MM.1S (cell line): ENCODE measurements at places on chromosomes 11 and 22.

- DNase-seq: peak; percentile 82
Observed at GRCh38 chr22:26589845-26590736, at the start of gene TPST2. TPST2 (minus strand) TSS chr22:26590132; CDS start chr22:26541630, 48,502 bp downstream.

GRCh38 chr11:116903090-116903489 is 65.7 kb upstream of the APOA1 start:
- DNase-seq: no peak

- DNase-seq: no peak
Observed at GRCh38 chr11:15374418-15374817, 259.7 kb downstream of the INSC start.

- no peak for DNase-seq
Observed at GRCh38 chr11:6653097-6653496, 2.5 kb downstream of the DCHS1 start.

DNA sequence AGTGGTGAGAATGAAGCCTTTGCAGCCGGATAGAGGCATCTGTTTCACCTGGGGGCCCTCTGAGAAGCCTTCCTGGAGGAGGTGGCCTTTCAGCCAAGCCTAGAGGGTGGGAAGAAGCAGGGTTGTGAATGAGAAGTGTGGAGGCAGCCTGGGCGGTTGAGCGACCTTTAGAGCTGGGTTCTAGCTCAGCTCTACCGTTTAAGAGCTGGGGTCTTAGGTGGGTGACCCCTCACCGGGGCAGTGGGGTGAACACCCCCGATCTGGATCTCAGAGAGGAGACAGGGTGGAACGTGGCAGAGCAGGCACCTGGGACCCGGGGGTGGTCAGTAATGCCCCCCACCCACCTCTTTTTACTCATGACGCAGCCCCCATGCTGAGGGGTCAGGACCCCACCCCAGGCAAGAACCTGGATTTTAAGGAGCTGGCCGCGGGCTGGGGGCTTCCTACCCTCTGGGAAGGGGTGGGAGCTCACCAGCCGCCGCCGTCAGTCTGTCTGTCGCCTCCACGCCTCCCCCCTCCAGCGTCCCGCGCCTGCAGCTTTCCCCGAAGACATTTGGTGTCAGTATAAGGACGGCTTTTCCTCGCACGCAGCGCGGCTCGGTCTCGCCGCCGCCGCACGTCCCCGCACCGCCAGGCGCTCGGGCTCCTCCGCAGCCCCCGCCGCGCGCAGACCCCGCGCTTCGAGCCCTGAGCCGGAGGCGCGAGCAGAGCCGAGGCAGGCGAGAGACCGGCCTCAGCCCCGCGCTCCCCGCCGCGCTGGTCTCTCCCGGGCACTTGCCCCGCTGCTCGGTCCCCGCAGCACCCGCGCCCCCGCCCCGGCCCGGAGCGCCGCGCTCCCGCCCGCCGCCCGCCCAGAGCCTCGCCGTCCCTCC is 13.3 kb upstream of the CACNA1I start:
- no peak for DNase-seq

DNA sequence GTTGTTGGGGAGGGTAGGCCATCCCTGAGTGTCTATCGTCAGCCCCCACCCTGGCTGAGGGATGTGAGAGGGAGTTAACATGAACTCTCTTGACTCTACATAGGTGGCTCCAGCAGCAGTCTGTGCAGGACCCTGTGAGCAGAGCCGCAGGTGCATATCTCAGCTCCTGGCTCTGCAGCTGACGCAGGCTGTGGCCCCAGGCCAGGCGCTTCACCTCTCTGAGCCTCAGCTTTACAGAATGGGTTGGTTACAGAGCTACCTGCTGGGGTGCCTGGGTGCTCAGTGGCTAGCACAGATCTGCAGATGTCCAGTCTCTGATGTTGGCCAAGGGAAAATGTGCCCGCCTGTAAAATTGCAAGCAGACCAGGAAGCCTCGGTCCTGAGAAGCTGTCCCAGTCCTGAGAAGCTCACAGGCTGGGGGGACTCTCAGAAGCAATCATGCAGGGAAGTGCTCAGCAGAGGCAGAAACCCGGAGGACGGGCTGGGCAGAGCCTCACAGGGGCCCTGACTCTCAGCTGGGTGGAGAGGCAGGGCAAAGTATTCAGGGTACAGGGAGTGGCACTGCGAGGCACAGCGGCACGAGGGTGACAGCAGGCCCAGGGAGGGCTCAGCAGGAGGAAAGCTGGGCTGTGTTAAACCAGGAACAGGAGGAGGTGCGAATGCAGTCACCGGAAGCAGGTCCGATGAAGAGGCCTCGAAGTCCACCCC is 15.9 kb upstream of the LRP5 start:
- DNase-seq: no peak

- no peak for DNase-seq
Observed at GRCh38 chr22:48713272-48714205, 1114.1 kb downstream of the BRD1 start.

- peak; percentile 18 for DNase-seq
Observed at GRCh38 chr11:33775832-33776470, 1.6 kb upstream of the FBXO3 start.

DNA sequence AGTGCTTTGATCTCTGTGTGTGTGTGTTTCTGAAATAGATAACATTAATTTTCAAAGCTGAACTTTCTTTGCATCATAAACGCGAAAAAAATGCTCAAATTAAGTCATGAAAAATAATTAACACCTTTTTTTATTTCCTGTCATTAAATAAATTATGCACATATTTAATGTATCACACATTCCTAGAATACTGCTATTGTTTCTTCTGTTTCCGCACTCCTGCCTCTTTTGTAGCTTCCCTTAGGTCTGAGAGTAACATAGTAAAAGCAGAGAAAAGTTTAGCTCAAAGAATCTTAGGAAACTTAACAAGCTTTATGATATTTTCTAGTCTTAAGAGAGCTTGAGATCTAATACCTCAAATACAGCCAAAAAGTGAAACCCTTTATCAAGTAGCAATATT is 504.2 kb downstream of the JRKL start:
- DNase-seq: no peak

DNA sequence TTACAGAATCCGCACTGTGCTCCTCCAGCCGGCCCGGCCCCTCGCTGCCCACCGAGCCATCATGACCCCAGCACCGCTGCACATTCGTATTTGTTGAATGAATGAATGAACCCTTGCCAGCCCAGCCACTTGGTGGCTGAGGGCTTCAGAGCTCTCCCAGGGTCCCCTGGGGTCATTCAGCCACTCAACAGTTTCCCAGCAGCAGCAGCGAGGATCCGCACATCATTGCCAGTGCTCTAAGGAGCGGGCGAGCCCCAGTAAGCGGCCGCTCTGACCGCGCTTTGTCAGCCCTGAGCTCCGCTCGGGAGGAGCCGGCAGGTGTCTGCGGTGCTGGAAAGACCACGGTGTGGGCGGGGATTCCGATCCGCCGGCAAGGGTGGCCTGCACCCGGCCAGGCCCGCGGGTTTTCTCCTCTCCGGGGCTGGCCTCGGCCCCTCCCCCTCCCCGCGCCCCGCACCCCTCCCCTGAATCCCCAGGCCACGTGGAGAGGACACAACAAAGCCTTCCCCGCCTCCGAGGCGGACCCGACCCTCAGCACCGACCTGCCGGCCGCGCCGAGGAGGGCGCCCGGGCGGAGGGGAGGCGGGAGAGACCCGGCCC is 563 bp downstream of the BID start:
- peak; percentile 87 for DNase-seq

GRCh38 chr11:106854429-106854828 is 163.8 kb downstream of the GUCY1A2 start:
- no peak for DNase-seq

DNA sequence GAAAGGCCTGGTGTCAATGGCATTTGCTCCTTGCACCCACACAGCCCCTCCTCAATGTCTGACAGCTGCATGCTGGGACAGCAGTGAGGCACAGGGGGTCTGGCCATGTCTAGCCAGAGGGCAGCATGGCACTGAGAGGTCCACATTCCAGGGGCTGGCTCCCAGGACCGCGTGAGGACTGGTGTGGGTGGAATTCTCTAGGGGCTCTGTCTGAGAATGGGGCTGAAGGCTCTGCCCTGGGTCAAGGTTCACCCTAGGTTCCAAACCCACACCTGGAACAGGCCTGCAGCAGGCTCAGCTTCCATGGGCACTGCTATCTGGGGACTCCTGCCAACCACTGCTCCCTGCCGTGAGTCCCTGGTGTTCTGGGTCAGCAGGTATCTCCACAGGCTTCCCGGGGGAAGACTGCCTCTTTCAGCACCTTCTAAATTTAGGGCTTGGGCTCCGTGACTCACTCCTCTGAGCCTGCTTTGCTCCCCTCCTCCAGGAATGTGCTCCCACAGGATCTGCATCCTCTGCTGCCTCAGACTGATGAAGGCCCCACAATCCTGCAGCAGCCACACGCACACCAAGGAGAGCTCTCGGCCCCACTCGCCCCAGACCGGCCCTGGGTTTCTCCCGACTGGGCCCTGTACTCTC is 4.2 kb downstream of the STARD10 start:
- no peak for DNase-seq

- DNase-seq: no peak
Observed at GRCh38 chr11:124012697-124013096, at the start of gene OR10G4. OR10G4 (plus strand) TSS chr11:124012997; CDS start chr11:124015575, 2,578 bp downstream.

DNA sequence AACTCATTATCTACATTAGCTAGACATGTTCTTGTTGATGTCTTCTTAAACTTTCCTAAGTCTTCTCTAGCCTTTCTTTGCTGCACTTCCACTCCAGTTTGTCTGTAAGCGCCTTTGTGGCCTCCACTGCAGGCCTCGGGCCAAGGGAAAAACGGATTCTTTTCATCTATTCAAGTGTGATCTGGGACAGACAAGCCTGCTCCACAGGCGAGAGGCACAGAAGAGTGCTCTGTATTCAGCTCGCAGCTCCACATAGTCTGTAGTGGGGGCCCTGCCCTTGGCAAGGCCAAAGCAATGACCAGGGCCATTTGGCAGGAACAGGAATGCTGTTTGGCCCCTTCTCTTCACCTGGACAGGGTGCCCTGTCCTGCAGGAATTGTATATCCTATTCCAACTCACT is 84.1 kb upstream of the BARX2 start:
- DNase-seq: no peak

DNA sequence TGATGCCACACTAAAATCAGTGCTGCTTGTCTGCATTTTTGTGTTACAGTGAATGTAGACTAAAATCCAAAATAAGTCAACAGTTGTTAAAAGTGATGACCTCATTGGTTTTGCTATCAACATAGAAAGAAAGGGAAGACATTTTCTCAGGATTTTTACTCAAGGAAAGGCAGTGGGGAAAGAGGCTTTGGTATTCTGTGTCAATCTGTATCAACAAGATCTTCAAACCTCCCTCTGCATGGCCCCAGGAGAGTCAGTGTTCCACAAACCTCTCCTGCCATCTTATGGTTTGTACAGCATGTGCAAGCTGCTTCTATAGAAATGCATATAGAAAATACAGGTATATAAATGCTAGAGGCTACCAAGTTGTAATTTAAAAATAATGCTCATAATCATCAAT is 13.8 kb upstream of the OR51M1 start:
- DNase-seq: peak; percentile 73

DNA sequence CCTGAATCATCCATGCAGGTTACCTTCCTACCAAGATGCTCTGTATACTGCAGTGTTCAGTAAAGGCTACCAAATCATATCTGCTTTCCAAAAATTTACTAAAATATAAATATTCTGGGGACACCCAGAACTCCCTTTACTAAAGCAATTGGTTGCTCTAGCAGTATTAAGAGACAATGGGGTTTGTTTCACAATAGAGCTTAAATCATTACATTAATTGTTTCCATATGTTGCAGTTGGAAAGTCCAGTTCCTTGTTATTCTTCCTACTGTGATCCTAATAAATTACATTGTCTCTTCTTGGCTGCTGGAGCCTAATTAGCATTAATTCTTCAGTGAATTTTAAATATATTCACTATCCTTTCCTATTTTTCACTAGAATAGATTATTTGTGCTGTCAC is 316.0 kb upstream of the MTNR1B start:
- no peak for DNase-seq

DNA sequence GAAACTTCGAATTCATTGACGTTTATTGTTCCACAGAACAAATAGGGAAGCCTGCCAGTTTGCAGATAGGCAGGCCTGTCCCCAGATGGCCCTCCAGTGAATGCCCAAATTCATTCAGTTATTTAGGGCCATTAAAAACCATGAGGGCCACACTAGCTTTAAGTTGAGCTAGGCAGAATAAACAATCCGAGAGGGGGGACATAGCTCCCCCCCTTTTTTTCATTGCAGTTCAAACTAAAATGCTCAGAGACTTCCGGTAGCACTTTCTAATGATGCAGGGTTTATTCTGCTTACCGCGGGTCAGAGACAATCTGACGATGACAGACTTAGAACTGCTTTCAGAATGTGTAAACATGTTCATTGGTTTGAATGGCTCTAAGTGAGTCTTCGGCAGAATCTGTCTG is 72.0 kb downstream of the ZBTB16 start:
- DNase-seq: peak; percentile 51

DNA sequence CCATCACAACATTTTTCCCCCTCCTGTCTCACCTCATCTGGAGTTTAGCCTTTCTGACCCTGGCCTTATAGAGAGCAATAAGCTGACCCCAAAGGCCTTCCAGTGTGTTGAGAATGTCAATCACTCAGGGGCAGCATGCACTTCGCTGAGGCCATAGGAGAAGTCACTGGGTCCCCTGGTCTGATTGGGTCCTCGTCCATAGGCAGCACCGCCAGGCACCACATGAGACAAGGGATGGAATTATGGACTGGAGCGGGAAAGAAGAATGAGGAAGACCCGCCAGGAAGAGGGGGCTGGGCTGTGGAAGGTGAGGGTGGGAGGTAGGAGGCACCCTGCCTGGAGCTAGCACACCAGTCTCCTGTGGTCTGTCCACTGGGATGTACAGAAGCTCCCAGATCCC is 72.9 kb downstream of the DSCAML1 start:
- DNase-seq: no peak

DNA sequence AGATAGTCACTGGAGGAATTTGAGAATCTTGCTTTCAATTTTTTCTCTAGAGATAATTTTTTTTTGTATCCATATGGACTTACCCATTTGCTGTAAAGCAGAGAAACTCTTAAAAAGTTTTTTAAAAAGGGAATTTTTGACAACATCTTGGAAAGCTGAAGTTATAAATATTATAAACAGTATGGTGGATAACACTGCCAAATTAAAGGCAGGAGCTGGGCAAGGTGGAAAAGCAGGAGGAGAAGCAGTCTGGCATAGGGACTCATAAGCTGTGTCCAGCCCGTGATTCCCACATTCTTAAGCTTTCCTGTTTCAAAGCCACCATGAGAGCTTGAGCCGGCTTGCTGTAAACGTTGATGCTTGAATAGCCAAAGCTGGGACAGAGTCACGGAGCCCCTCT is 149.5 kb downstream of the NAV2 start:
- no peak for DNase-seq

DNA sequence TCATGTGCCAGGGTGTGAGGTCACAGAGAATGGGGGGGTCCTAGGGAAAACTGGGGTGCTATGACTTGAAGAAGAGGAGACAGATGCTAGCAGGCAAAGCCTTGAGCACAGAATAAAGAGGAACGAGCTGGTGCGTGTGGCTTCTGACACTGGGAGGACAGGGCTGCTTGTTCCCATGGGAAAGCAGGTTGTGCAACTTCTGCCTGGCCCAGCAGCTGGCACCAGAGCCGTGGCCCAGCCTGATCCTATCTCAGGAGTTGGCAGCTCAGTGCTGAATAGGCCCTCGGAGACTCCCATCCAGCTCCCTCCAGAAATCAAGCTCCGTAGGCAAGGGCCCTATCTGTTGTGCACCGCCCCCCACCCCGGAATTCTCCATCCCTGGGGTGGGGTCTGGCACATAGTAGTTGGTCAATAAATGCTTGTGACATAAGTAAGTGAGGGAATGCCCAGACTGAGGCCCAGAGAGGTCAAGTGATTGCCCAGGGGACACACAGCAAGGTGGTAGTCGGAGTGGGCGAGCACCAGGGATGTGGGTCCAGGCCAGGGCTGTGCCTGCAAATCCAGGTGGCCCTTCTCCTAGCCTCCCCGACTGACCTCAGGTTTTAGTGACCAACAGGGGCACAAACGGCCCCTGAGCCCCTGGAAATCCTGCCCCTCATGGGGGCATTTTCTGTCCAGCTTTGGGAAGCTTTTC is 19.5 kb upstream of the FADD start:
- no peak for DNase-seq
